SJCRH30 (cell line): ENCODE measurements at places on chromosomes 2 and 18.
A peak's percentile ranks its signal among the peaks of the same experiment; 100 is the strongest.

DNA sequence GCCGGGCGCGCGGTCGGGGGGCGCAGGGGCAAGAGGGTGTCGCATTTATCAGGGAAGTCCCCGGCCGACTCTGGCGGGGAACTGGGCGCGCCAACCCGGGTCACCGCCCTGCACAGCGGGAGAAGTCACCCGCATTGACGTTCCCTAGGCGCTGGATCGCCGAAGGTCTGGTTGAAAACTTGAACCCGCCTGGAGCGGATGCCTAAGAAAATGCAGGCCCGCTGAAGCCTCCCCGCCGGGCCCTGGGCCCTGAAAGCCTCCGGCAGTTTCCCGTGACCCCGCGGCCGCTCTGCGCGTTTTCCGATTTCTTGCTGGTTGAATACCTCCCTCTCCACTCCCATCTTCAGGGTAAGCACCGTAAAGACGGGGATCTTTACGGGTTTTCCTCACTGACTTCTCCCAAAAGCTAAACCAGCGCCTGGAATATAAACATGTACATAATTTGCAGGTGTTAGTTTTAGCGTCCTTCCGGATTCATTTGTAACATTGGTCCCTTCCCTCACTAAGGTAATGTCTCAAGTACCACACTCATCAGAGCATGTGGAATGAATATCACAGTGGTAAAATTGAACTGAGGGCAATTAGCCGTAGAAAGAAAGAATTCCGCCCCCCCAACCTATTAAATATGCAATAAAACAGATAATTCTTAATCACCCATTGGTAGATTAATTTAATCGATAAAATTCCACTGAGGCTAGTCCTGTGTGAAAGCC, 675 bp upstream of the SPIRE1 start:
- no peak for DNase-seq

DNA sequence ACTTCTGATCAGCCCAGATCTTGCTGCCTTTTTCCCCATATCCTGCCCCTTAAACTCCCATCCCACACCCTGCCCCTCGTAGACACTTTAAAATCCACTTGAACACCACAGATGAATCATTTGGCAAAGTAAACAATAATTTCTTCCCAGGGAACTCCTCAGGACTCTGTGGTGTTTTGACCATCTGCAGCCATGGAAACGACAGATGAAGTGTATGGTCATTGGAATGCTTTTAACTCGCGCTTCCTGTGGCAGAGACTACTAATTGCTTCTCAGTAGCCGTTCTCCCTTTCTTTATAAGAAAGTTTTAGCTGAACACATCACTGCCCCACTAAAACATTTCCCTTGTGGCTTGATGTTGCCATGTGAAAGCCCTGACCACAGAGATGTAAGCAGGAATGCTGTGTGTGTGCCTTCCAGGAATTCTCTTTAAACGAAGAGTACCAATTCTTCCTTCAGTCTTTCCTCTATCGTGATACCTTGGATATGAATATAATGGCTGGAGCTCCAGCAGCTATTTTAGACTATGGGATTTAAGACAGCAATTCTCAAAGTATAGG, 92.7 kb upstream of the PARD3B start:
- DNase-seq: peak; percentile 66

DNA sequence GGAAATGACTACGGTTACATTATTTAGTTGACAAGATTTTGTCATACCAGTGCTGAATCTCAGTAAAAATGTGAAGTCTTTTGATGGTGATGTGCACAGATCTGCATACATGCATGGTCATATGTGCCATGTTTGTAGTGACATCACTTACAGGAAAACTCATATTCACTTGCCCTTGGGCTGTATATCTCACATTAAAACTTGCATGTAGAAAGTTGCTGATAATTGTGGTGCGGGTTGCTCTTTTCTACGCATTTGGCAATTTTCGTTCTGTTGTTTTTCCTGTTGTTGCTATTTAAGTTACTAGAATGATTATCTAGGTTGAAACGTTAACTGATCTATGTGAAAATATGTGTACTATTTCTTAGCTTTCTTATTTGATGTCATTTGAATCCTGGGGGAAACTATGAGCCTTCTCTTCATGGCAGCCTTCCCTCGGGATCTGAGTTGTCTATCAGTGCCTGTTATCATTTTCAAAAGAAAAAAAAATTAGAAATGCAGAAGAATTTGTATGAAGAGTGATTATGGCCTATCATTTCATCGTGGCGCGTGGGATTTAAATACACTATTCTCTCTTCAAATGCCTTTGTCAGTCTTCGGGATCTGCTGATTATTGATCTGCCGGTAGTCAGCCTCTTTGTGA, 296.6 kb downstream of the TMX3 start:
- DNase-seq: peak; percentile 4

DNA sequence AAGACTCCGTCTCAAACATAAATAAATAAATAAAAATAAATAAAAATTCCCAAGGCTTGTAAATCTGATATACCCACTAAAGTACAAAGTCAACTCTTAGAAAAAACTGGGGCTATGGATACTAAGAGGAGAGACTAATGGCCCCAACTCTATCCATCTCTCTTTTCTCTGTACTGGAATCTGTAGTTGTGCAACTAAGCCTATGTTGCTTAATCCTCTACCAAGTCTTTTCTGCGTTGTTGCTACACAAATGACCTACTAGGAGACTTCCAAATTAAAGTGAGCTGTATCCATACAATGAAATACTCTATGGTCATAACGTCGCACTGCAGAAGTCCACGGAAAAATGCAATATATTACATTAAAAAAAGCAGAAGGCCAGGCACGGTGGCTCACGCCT, 8.1 kb downstream of the MRPS5 start:
- DNase-seq: no peak

DNA sequence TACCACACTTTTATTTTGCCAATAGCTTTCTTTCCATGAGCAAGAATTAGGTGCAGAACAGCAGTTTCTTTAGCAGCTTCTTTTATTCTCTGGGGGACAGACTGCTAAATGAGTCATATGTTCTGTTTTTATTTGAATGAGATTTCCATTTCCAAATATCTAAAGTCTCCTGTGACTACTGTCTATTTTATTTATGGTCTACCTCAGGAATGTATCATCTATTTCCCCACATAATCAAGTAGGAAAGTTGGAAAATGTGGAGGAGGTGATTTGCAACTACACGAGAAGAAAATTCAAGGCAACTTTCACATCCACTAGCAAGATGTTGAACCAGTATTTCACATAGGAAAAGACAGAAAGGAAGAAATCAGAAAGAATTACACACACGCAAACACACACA, 139.9 kb upstream of the MEX3C start:
- no peak for DNase-seq

GRCh38 chr2:20671036-20671735, 4.2 kb downstream of the GDF7 start:
- no peak for DNase-seq

DNA sequence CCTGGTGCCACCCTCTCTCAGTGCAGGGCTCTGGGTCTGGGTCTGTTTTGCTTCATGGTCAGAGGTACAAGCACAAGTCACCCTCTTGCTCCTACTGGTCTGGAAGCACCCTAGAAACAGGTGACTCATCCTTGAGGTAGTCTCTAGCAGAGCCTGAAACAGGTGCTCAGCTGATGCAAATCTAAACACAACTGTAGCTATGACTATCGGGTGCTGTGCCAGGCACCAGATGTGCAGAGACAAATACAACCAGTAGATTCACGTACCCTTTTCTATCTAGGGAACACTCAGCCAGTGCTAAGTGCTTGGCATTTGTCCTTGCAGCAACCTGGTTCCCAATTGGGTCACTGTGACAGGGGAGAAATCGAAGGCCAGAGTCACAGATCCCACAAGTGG, 140.9 kb upstream of the MYCN start:
- DNase-seq: no peak

DNA sequence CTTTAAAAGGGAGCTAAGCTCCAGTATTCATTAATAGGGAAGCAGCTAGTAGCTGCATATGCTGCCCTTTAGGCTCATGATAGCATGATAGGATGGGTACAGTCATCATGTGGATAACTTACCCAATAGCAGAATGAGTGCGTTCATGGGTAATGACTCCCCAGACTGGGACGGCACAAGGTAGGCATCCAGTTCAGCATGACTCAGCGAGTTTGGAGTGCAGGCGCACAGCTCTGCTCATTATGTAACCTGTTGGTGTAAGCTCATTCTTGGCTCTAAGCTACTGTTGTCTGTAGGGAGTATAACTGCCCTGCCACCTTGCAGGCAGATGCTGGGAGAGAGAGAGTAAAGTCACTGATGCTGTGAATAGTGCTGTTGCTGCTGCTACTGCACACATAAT, 209.2 kb upstream of the SYT4 start:
- DNase-seq: no peak

DNA sequence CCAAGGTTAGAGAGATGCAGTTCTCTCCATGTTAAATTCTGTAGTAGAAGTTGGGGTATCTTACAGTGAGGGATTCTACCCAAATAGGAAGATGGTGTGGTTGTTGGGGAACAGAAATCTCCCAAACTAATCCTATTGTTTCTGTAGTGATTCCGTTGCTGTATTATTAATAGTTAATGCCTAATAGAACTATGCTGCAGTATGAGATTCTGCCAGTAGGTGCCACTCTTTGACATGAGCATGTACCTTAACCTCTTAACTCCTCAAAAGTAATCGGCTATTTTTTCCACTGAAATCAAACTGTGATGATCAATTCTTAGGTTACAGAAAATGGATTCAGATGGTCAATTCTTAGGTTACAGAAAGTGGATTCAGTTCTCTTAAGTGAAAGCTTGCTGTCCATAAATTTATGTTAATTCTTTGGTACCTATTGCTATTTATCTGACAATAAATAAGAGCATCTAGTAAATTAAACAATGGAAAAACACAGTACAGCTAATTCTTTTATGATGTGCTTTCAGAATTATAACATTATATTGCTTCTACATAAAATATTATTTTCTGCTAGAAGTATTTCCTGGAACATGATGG, 97.9 kb upstream of the DLX2 start:
- DNase-seq: no peak

DNA sequence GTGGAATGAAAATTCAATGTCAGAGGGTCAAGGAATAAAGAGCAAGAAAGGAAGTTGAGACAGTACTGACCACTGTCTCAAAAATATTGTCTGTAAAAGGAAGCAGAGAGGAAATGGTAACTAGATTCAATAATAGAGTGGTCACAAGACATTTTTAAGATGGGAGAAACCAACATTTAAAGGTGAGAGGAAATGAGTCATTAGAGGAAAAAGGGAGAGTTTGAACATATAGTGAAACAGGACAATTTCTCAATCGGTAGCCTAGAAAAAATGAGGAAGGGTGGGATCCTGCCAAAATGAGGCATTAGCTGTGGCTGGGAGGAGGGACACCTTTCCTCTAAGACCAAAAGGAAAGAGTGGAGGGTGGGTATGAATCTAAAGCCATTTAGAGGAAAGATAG, 288.5 kb downstream of the SP3 start:
- no peak for DNase-seq

- no peak for DNase-seq
Measured at GRCh38 chr2:95359031-95359430, 43.5 kb upstream of the FAHD2A start.

DNA sequence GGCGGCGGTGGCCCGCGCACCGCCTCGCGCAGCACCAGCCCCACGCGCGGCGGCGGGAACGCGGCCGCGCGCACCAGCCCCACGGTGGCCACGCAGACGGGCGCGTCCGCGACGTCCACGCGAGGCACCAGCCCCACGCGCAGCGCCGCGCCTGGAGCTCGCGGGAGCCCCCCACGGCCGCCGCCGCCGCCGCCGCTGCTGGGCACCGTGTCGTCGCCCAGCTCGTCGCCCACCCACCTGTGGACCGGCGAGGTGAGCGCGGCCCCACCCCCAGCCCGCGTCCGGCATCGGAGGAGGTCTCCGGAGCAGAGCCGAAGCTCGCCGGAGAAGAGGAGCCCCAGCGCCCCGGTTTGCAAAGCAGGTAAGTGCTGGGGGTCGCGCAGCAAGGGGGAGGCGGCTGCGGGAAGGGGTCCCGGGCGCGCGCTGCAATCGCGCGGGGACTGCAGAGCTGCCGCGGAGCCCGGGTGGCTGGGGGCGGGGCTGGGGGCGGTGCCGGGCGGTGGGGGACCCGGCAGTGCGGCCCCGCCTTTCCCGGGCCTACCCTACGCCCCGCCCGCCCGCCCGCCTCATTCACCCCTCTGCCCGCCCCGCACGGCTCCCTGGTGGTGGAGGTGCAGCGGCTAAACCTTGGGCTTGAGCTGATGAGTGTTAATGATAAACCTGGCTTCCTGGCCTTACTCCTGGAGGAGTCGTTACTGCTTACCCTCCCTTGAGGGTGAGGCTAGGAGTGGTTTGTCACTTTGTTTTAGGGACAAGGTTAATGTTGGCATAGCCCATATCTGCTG, 851 bp downstream of the FAM117B start:
- DNase-seq: peak; percentile 78

- DNase-seq: no peak
Measured at GRCh38 chr2:37820471-37820986, 104.6 kb upstream of the RMDN2 start.
